Left forelimb (tissue), 1 donor: ENCODE measurements at places on chromosomes 7 and 10.

- no peak for DNase-seq
These were observed 6.3 kb downstream of the EPC1 start for GRCh38 chr10:32340596-32341180.

- no peak for DNase-seq
These were observed 978 bp downstream of the OGDH start for GRCh38 chr7:44607141-44608068.

DNA sequence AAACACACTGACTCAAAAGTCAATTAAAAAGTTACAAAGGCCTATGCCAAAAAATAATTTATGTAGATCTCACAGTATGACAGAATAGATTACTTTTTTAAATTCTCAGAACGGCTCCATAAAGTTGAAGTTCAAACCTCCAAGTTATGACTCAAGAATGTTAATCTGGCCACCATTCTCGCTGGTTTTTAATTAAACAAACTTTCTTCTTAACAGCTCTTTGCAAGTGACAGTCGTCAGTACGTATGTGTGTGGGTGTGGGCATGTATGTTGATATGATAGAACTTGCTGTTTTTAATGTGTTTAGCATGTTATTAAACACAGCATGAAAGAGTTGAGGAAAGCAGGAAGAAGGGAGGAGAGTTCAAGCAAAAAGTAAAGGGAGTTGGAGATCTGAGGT lies 18.5 kb downstream of the PRKCQ start:
- no peak for DNase-seq

DNA sequence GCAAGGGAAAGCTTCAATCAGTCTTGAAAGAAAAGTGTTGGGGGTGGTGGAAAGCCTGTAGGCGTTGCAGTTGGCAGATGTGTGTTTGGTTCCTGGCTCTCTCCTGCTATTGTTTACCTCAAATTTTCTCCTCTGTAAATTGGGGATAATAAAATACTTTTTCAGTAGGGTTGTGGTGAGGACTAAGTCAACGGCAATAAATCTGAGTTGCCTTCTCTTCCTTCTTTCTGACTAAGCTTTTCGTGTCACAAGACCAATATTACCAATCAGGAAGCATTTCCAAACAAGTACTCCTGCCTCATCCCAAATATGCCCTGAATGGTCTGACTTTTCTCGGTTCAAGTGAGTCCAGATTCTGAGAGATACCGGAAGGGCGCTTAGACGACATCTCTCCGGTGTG lies 54.0 kb downstream of the CREB5 start:
- DNase-seq, result no peak

GRCh38 chr10:50832171-50832751 lies 53.2 kb downstream of the A1CF start:
- DNase-seq, result no peak

DNA sequence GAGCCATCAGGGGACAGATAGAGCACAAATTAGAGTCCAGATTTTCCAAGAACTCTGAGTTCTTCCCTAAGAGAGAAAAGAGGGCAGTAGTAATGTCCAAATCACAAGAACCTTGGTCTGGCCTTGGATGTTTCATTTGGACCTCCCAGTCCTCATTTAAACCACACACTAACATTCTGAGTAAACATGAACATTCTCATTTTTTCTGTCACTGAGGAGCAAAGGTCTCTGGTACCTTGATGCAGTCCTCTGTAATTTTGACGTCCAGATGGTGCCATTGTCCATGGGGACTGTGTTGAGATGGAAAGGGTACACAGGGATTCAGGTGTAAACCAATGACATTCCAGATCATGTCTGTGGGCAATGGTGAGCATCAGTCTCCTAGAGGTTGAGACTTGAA lies 225.4 kb upstream of the PHYHIPL start:
- DNase-seq, result no peak

- no peak for DNase-seq
These were observed 70.7 kb upstream of the TNRC18 start for GRCh38 chr7:5494320-5494682.

DNA sequence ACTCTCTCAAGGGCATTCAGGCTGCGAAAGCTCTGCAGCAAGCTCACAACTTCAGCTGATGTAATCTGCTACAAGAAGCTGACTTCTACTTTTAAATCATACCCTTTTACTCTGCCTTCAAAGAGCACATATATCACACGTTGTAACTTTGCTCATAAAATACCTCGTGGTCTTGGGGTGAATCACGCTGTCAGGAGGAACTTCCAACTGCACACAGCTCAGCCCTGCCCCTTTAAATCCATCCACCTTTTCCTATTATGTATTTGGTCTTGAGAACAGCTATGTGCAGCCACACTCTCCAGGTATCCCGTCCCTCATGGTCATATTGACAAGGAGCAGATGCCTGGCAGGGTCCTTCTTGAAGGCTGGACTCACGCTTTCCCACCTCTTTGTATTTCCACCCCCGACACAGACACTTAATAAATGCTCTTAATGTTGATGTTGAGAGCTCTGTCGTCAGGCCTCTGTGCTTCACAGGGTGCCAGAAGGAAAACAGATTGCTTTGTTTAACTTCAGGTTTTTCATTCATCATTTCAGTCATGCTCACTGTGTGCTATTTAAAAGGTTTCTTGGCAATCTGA lies 47.6 kb downstream of the ICA1 start:
- DNase-seq, result no peak

GRCh38 chr7:1149351-1149794 lies 10.6 kb downstream of the ZFAND2A start:
- no peak for DNase-seq

DNA sequence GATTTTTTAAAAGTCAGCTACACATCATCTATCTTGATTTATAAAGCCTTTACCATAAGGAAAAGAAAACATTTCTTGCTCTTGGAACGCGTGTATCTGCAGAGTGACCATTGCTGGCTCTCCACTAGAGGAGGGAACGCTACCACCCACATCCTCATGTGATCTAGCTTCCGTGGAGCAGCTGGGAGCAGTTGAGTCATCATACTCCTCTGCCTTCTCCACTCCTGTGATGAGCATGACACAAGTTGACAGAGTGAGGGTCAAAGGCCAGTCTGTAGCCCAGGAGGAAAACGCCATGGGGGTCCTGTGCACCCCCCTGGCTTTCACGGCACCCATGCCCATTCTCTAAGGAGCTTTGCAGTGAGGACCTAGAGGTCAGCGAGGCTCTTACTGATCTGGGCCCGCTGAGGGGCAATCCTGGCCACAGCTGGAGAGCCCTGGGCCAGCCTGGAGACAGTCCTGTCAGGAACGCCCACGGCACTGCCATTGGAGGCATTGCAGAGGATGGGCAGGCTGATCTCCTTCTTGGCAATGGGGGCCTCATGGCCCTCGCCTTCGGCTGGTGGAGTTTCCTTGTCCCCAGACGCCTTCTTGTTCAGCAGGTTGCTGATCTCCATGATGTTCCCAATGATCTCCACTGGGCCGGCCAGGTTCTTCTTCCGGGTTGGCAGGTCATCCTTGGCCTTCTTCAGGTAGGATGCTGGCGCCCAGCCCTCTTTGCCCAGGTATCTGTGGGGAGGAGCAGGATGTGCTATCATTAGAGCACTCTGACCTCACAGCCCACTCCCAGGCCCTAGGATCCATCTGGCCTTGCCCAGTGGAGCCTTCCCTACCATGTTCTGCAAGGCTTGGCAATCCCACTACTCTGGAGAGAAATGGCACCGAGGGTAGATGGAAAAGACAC lies 119.2 kb downstream of the NEURL1 start:
- no peak for DNase-seq

DNA sequence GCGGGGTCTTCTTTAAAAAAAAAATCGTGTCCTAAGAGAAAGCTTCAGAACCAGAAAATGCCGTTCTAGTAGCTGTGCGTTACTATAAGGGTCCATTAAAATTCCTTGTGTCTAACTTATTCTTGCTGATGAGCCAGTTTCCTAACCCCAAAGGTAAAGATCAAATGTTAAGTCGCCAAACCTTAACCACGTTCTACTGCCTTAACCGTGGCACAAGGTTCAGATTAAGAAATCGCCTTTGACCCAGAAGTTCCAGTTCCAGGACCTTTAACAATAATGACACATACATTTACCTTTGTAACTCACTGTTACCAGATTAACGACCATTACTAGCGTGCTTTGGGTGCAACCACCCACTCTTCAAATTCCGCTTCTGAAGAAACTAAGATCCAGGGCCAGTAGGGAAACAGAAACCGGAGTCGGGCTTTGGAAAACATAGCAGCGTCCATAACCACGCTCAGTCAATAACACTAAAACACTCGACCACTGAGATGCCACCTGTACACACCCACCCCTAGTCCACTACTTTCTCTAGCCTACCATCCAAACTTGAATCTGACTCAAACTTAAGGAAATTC lies 620 bp downstream of the BET1 start:
- DNase-seq, result no peak

- DNase-seq, result no peak
These were observed 74.5 kb upstream of the VKORC1L1 start for GRCh38 chr7:65798111-65799075.

DNA sequence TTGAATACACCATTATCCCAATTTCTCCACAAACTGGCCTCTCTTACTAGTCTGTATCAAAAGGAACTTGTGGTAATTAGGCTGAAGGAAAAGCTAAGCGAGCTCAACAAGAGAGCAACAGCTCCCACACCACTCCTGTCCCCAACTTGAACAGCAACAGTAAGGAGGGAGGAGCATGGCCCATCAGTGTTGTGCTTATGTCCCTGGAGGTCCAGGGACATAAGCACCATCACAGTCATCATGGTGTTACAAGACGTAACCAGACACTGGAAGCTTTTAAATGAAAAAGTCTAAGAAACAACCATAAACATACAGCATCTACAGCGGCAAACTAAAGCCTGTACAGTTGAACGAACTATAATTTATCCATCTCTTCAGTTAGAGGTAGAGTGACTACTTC lies 989 bp downstream of the ERLIN1 start:
- DNase-seq, result no peak

DNA sequence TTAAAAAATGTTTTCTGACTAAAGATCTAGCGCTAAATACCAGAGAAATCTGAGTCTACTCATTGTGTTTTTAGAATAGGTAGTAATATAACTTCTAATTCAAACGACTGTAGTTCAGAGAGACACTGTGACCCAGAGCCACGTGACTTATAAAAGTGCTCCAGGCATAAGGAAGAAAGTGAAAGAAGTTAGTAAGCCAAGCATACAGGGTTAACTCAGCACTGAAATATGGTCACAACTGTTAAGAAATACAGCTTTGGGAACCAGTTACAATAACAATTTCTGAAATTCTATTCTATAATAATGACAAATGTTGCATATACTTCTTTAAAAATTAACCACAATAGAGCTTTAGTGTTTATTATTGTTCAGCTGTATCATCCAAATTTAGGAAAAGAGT lies 119.1 kb downstream of the TFEC start:
- DNase-seq, result no peak

DNA sequence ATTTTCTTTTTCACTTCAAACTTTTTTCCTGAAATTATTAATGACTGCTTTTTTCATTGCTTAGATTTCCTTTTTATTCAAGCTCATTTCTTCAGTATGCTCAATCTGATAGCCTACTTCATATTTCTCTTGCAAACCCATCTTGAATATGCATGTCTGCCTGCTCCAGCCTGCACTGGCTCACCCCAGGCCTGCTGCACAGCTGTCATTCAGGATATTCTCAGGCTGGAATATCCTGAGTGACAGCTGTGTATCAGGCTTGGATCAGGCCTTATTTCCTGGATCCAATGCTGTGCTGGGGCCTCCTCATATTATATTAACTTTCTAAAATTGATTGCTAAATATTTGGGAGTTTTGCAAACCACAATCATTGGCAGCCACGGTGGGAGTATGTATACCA lies 120.2 kb upstream of the TNS3 start:
- no peak for DNase-seq

DNA sequence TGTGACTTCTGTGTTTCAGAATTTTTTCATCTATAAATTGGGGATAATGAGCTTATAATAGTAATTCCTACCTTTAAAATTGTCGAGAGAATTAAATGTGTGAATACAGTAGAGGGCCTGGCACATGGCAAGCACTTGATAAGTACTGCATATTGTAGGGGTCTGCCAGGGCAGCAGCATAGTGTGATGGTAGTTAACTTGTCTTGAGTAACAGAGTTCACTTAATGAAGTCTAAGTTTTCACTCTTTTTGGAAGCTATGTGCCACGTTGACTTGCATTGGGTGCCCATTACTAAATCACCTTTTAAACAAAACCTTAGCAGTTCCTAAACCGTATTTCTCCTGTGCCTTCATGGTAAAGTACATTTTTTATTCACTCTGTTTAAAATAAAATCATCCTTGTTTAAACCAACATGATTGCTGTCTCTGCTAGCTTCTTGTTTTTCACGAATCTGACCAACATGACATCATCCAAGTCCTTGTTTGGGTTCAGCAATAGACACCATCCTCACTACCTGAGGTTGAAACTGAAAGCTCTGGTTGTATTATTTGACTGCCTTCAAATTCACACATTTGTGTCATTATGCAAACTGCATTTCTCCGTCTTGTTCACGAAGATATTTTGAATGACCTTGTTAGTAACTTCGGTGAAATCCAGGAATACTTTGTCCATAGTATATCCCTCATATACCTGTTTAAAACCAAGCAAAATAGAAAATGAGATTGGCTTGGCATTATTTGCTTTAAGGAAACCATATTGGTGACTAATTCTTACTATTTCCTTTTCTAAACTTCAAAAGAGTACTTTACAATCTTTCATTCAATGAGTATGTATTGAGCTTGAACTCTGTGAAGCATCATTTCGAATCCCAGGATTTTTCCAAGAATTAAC lies 340.2 kb downstream of the SUGCT start:
- DNase-seq, result no peak

- no peak for DNase-seq
These were observed 330.6 kb downstream of the MDFIC start for GRCh38 chr7:115252461-115252860.

- no peak for DNase-seq
These were observed 165.5 kb upstream of the BET1 start for GRCh38 chr7:94169682-94170081.

GRCh38 chr7:47474937-47475879 lies 106.7 kb downstream of the TNS3 start:
- no peak for DNase-seq

GRCh38 chr7:42945821-42946626 lies 13.8 kb downstream of the MRPL32 start:
- DNase-seq, result no peak

- DNase-seq, result no peak
These were observed 23.6 kb upstream of the SRI start for GRCh38 chr7:88243345-88243909.

DNA sequence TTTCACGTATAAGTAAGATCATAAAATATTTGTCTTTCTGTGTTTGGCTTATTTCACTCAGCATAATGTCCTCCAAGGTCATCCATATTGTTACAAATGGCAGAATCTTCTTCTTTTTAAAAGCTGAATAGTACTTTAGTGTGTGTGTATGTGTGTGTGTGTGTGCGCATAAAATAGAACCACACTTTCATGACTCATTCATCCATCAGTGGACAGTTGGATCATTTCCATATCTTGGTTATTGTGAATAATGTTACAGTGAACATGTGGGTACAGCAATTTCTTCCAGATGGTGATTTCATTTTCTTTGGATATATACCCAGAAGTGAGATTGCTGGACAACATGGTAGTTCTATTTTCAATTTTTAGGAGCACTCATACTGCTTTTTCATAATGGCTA lies 622.4 kb downstream of the NRG3 start:
- DNase-seq, result no peak
